ENCODE measurements at places on chromosomes 12 and 14.

GRCh38 chr12:52081263-52081733, 1.8 kb downstream of the SMIM41 start:
- DNase-seq: no peak

- no peak for DNase-seq
Measured at GRCh38 chr14:32203928-32204357, 874 bp upstream of the RNU6-8 start.

GRCh38 chr14:61113561-61114225, 132.6 kb downstream of the SLC38A6 start:
- DNase-seq: peak; percentile 91

DNA sequence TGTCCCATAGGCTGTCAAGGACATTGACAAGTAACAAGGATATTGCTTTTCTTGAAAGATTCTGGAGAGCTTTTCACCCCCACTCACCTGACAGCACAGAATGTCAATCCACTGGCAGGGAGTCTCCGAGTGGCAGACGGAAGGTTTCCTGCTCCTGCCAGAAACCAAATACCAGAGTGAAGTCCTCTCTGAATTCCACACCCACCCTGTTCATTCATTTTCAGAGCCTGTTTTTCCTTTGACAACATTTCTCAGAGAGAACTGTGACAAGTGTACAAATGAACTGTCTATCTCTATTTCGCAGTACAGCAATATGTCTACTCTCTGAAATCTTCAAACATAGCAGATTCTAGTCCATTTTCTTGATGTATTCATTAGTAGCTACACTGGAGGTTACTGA, 26.2 kb upstream of the BICD1 start:
- no peak for DNase-seq

- DNase-seq: no peak
Measured at GRCh38 chr12:65902500-65902899, 78.2 kb downstream of the HMGA2 start.

DNA sequence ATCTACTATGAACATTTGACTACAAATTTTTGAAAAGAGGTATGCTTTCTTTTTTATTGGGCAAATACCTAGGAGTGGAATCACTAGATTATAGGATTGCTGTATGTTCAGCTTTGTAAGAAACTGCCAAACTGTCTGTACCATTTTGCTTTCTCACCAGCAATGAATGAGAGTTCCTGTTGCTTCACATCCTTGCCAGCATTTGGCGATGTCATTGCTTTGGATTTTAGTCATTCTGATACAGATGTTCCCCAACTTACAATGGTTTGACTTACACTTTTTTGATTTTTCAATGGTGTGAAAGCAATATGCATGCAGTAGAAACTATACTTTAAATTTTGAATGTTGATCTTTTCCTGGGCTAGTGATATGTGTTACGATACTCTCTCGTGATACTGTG, 328.7 kb downstream of the RAD51B start:
- DNase-seq: no peak

GRCh38 chr14:67526676-67527459, 6.2 kb upstream of the PLEKHH1 start:
- DNase-seq: peak; percentile 45

DNA sequence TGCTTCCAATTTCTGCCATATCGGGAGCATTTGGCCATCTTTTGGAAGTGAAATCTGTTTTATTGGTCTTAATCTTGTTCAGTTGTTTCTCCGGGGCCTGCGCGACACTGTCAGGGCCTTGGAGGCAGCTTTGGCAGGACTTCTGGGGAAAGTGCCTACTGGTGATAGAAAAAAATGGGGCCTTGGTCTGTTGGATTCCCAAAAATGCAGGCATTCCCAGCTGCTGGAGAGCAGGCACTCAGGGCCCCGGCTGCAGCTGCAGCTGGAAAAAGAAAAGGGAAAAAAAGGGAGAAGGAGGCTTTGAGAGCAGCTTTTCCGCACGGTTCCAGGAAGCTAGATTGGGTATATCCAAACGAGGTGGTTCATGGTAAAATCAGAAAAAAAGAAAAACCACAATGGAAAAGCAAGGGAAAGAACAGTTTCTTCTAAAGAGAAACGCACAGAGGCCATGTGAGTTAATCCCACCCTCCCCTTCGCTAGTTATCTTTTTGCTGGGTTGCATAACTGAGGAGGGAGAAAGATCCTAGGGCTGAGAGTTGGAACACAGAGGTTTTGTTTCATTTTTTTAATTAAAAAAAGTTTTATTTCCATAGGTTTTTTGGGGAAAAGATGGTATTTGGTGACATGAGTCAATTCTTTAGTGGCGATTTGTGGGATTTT, 134.7 kb upstream of the RFLNA start:
- DNase-seq: no peak

GRCh38 chr14:87066221-87066817, 926.7 kb downstream of the GALC start:
- no peak for DNase-seq

DNA sequence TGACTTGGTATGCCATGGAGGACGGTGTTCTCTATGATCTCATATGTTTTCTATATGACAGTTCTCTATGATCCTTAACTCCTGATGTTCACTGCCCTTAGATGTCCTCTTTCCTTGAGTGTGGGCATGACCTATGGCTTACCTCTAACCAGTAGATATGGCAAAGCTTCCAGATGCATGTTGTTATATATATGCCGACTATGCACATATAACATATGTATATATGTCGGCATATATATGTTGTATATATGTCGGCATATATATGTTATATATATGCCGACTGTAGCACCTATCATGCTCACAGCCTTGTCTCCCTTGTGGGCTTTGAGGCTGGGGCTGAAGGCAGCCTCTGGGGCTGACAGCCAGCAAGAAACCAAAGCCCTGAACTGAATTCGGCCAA, 106.0 kb downstream of the GRIP1 start:
- no peak for DNase-seq

GRCh38 chr14:93804654-93805053, 16.4 kb upstream of the PRIMA1 start:
- DNase-seq: no peak

DNA sequence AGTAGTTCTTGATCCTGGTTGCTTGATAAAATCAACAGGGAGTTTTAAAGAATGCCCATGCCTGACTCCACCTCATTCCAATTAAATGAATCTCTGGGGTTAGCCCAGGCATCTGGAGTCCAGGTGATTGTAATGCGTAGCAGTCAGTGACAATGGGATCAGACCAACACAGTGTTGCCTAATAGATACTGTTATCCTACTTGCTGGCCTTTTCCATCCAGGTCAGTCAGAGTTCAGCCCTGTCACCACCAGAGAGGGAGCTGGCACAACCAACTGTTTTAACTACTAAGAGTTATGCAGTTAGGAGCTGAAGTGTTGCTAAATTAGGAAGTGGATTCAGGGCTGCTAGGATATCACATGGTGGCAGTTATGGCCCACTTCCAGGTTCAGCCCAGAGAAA, 107.1 kb downstream of the GPR135 start:
- DNase-seq: no peak

- no peak for DNase-seq
Measured at GRCh38 chr14:106141242-106142220, 615.1 kb downstream of the TMEM121 start.

- no peak for DNase-seq
Measured at GRCh38 chr12:13000616-13000924, 505 bp upstream of the HEBP1 start.

- no peak for DNase-seq
Measured at GRCh38 chr14:53156238-53156637, 3.1 kb upstream of the DDHD1 start.
